ENCODE measurements at places on chromosomes 6 and 20.

DNA sequence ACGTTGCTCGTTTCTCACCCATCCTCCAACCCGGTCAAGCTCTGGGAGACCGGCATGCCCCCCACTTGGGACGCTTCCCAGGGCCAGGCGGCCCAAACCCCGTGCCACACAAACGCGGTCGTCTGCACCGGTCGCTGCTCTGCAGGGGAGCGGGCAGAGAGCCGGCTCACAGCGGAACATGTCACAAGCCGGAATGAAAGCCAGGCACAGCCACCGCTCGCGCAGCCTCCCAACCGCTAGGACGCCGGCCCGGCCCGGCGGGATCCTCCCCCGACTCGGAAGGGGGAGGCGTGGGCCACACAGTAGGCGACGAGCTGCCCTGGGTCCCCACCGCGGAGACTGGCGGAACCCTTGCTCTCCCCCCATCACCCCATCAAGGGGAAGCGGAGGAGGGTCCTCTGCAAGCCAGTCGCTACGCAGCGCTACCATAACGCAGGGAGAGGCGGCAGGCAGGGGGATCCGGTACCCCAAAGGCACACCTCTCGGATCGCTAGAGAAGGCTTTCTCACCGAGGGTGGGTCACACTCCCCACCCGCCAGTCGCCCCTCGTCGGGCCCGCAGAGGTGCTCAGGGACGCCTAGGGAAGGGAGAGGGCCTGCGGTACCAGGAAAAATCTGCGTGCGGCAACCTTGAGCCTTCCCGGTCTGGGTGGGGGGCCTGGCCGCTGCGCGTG is 768.4 kb upstream of the DEFB115 start:
- DNase-seq = no peak

- DNase-seq = peak; percentile 20
Observed at GRCh38 chr20:45685896-45686295, 15.9 kb upstream of the WFDC11 start.

DNA sequence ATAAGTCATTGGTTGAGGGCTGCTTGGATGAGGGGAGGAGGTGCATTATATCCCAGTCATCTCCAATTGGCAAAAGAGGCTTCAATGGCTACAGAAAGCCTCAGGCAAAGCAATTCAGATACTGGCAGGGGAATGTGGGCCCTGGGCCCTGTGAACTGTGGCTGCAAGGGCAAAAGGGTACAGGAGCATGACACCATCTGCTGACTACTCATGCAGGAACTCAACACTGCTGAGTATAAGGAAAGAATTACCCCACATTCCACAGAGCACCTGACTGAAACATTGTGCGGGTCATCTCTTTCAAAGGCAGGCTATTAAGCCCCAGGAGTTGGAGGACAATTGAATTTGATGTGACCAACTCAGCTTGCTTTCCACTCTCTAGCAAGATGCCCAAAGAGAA is 92.1 kb upstream of the SPTLC3 start:
- no peak for DNase-seq

GRCh38 chr6:82362878-82363427 is 664 bp upstream of the TPBG start:
- no peak for DNase-seq

DNA sequence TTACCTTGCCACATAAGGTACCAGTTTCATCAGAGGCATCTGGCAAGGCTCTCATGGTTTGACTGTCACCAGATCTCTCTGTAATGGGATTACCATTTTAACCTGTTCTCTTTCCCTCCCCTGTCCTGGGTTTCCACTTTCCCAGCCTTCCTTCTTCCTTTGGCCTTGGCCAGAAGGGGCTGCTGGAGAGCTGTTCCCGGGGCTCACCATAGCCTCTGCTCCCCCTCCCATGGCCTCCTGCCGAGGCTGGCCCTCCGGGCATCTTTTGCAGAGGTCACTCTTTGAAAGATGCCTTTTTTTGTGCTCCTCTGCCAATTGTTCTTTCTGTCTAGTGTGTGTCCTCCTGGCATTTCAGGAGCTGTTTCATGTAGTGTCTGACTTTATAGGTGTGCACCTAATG is 100.7 kb upstream of the SCP2D1 start:
- no peak for DNase-seq

Measured in iPS DF 6.9 (cell line).